Left hindlimb (tissue), 1 donor: ENCODE measurements at places on chromosomes 2 and 18.
A peak's percentile ranks its signal among the peaks of the same experiment; 100 is the strongest.

GRCh38 chr2:31070339-31071125, 67.7 kb downstream of the GALNT14 start:
- DNase-seq: no peak

- no peak for DNase-seq
Observed at GRCh38 chr2:121721926-121722325, 14.7 kb downstream of the NIFK start.

- no peak for DNase-seq
Observed at GRCh38 chr2:176985871-176986270, 226.7 kb upstream of the HNRNPA3 start.

DNA sequence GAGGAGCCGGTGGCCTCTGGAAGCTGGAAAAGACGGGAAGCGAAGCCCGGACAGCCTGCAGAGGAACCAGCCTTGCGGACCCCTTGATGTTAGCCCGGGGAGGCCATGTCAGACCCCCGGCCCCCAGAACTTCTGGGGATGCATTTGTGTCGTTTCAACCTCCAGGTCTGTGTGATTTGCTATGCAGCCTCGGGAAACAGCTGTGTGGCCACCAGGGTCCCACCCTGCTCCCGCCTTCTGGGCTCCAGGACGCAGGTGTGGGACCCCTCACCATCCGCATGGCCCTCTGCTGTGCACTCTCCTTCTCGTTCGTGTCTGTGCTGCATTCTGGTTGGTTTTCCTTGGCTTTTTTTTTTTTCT, 13.3 kb downstream of the NEU4 start:
- no peak for DNase-seq

- no peak for DNase-seq
Observed at GRCh38 chr2:106566050-106566449, 78.9 kb downstream of the CD8B2 start.

DNA sequence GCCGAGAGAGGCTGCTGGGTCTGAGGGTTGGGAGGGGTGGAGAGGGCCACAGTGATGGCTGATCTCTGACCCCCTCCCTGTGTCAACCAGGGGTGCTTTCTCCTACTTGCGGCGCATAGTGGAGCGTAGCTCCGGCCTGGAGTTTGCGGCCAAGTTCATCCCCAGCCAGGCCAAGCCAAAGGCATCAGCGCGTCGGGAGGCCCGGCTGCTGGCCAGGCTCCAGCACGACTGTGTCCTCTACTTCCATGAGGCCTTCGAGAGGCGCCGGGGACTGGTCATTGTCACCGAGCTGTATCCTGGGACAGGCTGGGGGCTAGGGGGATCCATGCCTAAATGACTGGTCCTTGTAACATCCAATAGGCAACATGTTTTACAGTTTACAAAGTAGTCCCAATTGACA, 20.9 kb upstream of the GMPPA start:
- DNase-seq: no peak

- DNase-seq: peak; percentile 46
Observed at GRCh38 chr2:166610180-166610912, 116.3 kb upstream of the SCN7A start.

DNA sequence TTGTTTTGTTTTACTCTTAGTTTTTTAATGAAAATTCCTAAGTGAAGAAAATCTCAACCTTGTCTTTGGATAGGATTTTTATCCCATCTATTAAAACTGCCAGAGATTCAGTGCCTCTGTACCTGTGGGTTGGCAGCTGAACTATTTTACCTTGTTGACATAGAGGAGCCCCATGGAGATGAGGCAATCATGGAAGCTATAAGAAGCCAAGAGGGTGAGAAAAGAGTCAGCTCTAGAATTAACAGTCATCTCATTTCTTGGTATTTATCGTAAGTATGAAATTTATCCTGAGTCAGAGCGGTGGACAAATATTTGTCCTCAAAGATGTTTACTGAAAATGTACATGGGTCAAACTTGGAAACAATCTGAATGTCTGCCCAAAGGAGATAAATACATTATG, 35.8 kb upstream of the PGAP1 start:
- no peak for DNase-seq

DNA sequence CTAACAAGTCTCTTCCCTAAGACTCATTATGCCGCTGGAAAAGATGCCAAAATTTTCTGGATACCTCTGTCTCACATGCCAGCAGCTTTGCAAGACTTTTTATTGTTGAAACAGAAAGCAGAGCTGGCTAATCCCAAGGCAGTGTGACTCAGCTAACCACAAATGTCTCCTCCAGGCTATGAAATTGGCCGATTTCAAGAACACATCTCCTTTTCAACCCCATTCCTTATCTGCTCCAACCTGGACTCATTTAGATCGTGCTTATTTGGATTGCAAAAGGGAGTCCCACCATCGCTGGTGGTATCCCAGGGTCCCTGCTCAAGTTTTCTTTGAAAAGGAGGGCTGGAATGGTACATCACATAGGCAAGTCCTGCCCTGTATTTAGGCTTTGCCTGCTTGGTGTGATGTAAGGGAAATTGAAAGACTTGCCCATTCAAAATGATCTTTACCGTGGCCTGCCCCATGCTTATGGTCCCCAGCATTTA, 26.3 kb downstream of the DHRS9 start:
- DNase-seq: no peak

- DNase-seq: no peak
Observed at GRCh38 chr18:74465775-74466174, 8.7 kb upstream of the DIPK1C start.

DNA sequence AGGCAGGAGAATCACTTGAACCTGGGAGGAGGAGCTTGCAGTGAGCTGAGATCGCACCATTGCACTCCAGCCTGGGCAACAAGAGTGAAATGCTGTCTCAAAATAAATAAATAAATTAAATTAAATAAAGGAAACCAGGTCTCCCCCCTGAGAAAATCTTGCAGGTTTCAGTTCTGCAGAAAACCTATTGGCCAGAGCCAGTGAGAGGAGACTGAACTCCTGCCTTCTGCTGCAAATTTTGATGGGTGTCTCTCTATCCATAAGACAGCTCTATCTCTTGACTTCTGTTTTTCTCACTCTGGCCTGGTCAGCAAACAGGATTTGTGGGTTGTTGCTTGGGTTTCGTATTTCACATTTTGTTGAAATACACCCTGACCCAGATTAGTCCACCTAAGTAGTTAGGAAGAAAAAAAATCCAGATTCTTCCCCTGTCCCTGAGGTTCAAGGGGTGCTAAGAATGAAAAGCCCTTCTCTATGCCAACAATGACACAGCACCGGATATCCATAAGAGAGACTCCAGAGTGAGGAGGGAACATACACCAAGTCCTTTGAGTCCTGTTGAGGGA, 86.7 kb upstream of the MAP4K4 start:
- no peak for DNase-seq

DNA sequence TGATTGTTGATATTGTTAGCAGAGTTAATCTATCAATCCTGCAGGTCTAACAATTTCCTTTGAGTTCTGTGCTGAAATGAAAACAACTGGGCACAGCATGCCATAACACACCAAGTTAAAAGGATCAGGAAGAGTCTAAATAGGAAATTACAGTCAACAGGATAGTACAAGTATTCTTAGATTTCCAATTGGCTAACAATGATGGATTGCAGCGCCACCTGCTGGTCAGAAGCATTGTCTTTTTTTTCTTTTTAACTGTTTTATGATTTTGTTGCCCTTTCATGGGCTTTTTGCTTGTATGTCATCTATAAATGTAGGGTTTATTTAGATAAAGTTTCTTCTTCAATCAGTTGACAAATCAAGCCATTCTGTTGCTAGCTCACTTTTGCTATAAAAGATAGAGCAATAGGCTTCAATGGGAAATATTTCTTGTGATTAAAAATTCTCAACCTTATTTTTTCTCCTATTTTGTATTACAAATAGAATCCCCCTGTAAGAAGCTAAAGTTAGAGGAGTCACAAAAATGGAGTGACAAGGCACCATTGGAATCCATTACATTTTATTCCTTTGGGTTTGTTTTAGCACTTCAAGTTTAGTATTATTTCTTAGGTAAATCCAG, 40.8 kb upstream of the RPRM start:
- DNase-seq: peak; percentile 42

DNA sequence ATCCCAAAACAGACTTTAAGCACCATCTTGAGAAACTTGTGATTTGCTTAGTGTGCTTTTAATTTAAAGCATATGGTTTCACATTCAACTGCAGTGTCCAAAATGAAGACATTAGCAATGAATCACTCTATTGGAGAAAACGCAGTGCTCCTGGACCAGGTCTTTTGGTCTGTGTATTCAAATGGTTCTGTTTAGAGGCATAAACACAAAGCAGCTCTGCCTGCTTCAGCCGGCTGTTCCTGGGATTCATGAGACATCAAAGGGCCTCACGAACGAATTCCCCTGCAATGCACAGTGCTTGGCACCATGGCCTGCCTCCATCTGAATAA, 117.1 kb upstream of the SP5 start:
- no peak for DNase-seq

DNA sequence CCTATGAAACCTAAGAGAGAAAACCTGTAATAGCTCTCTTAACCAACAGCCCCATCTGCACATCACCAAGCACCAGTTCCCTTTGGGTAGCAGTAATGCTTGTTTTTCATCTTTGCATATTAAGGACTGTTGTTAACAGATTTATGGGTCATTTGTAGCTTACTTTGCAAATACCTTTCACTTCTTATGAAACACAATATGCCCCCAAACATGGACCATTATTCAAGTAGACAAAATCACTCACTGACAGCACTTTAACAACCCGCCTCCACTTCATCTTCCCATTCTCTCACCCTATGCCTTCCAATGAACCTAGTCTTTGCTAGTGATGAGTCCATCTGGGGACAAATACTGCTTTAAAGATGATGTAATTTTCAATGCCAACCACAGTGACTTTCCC, 64.4 kb downstream of the GFPT1 start:
- DNase-seq: no peak

- no peak for DNase-seq
Observed at GRCh38 chr2:108626995-108627394, 92.3 kb upstream of the RANBP2 start.
